GM12865 (cell line): ENCODE measurements at places on chromosomes 4 and X.

- no peak for DNase-seq
These were observed 208.4 kb downstream of the DTHD1 start for GRCh38 chr4:36489798-36490197.

- DNase-seq = no peak
These were observed 7.6 kb downstream of the ARSJ start for GRCh38 chr4:113971706-113972360.

DNA sequence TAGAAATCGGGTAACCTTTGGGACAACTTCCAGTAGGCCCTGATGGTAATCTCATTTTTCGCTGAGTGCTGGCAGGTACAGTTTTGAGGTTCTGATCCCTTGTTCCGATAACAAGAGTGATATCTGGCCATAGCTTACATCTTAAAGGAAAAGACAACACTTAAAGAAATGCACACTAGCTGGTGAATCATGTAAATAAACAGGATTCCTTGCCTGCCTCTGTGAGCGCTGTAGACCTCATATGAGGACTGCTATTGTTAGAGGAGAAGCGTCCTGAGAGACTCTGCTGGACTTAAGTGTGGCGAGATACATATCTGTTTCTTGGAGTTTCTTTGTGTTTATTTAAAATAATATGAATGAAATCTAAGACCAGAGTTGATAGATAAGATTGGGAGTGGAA, 149.3 kb upstream of the SLC4A4 start:
- DNase-seq = no peak

- DNase-seq = no peak
These were observed 349.5 kb upstream of the CPXCR1 start for GRCh38 chrX:88397551-88397950.

GRCh38 chr4:147286846-147287587, 193.9 kb upstream of the EDNRA start:
- no peak for DNase-seq

GRCh38 chr4:139639654-139640053, 26.0 kb upstream of the MGST2 start:
- no peak for DNase-seq

DNA sequence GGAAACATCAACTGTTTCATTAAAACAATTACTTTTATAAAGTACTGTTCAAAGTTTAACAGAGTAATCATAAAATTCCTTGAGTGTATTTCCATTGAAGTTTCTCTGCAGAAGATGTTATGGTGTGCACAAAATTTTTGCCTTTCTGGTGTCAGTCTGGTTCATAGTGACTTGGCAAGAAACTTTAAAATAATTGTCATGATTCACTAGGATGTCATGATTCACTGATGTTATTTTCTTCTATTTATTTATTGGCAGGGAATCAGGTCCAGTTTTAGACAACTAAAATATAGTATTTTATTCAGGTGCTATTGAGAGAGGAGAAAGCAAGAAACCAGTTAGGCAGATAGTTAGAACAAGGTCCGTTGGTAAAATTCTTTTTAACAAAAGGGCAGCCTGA, 3.8 kb downstream of the UGT2A1 start:
- DNase-seq = no peak
